ENCODE measurements at places on chromosomes 1 and 21. TPM values are rescaled to one million over a fixed set of nuclear protein-coding genes. Genes with fewer than 3 reads are reported as not detected.

The SPRR1A gene
- not detected for total RNA-seq

The C4BPB gene
- total RNA-seq = not detected

The LINGO4 gene
- total RNA-seq = 0.18 TPM

The RBM11 gene
- 12.7 TPM for total RNA-seq

The GJA9 gene
- total RNA-seq = 0.75 TPM

The C1QA gene
- not detected for total RNA-seq

The NBL1 gene
- total RNA-seq = 3.8 TPM

The B3GALT5 gene
- 0.04 TPM for total RNA-seq
